ENCODE measurements at places on chromosomes 3 and 15.

DNA sequence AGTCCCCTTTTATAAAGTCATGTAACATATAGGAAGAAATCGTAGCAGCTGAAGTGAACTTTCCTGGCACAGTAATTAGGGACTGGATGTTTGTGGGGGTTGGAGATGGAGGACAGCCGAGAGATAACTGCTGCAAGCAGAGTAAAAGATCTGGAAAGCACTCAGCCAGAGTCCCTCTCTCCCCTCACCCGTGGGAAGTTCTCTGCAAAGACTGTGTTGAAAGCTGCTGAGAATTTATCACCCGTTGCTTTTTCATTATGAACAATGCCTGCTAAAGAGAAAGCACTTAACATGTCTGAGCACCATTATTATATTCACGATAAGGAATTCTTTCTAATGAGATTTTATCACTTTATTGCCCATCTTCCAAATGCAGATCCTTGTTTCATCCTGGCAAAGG, 248.8 kb downstream of the SHOX2 start:
- DNase-seq = no peak

GRCh38 chr15:51802593-51802992, 26.9 kb upstream of the TMOD3 start:
- DNase-seq = no peak

GRCh38 chr3:117921411-117921810, 1113.2 kb downstream of the IGSF11 start:
- DNase-seq = no peak

- DNase-seq = no peak
Observed at GRCh38 chr15:67862750-67863441, 23.1 kb upstream of the RNU6-1 start.

GRCh38 chr3:30691944-30692343, 85.5 kb downstream of the TGFBR2 start:
- DNase-seq = no peak

- DNase-seq = no peak
Observed at GRCh38 chr15:42749266-42749665, 12.3 kb upstream of the CDAN1 start.

- no peak for DNase-seq
Observed at GRCh38 chr3:195548006-195548405, 4.9 kb upstream of the PPP1R2 start.

- no peak for DNase-seq
Observed at GRCh38 chr3:24368605-24369004, 126.0 kb downstream of the THRB start.

GRCh38 chr3:30871720-30872119, 22.7 kb downstream of the GADL1 start:
- DNase-seq = no peak

DNA sequence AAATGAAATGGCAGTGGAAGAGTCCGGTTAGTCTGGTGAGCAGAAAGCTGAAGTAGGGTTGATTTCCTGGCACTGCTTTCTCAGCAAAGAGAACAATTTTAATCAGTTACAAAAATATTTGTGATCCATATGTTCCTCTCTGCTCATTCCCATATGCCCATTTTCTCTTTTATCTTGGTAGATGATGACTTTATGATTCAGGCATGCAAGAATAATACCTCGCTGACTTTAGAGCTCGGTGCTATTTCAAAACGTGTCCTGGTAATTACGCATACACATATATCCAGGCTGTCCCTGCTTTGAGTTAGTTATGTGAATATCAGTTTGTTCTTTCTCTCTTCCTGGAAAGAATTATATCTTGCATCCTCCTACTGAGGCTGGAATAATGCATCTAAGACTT, 38.5 kb downstream of the ARPP21 start:
- DNase-seq = no peak

DNA sequence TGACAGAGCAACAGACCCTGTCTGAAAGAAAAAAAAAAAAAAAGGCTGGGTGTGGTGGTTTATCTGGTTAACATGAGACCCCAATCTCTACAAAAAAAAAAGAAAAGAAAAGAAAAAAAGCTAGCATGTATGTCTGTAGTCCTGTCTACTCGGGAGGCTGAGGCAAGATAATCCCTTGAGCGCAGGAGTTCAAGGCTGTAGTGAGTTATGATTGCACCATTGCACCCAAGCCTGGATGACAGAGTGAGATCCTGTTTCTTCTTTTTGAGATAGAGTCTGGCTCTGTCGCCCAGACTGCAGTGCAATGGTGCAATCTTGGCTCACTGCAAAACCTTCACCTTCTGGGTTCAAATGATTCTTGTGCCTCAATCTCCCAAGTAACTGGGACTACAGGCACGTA, 8.4 kb upstream of the DHX30 start:
- DNase-seq = no peak

GRCh38 chr3:182375916-182376315, 417.4 kb upstream of the ATP11B start:
- no peak for DNase-seq

DNA sequence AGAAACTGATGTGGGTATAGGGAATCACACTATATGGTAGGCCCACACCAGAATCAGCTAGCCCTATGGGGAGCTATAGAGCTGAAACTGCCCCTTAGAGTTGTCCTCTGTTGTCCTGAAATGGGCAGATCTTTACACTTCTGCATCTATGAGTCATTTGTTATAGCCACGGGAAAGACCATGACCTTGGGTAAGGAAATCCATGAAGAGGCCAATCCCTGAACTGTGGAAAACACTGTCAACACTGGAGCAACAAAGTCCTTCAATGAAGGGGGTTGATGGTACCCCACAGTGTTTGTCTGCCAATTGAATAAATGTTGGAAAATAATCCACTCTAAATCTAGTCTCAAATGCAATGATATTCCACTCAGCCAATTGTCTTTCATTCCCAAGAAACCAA, 5.2 kb upstream of the CD200R1 start:
- no peak for DNase-seq

DNA sequence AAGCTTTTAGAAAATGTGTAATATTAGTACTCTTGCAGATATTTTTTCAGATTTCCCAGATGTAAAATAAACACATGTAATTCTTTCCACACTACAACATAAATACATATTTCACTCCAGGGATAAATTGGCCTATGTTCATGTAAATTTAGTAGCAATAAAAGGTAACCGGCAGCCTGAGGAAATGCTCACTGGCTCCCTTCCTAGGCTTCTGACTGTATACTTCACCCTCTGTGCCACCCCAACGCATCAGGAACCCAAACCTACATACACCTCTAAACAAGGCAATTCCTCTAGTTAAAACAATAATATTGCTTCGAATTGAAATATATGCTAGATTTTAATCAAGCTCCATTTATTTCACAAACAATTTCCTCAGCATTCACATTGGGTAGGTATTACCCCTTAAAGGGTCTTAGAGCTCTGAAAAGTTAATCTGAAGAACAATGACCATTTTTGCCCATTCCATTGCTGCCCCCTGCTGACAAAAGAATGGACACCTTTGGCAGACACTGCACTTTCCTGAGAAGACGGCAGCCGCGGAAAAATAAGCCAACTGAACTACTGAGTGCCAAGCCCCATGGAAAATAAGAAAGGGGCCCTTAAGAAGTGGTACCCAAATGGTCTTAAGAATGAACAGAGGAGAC, 212.5 kb downstream of the OSBPL10 start:
- DNase-seq = peak; percentile 3

- DNase-seq = no peak
Observed at GRCh38 chr3:40615918-40616819, 91.4 kb downstream of the ZNF621 start.

- DNase-seq = no peak
Observed at GRCh38 chr3:116749388-116749787, 39.8 kb downstream of the TUSC7 start.

- no peak for DNase-seq
Observed at GRCh38 chr3:122947738-122948137, 79.8 kb downstream of the SEMA5B start.

- DNase-seq = no peak
Observed at GRCh38 chr3:107265526-107265925, 111.7 kb upstream of the CCDC54 start.

- no peak for DNase-seq
Observed at GRCh38 chr3:4335840-4336562, 32.8 kb downstream of the SETMAR start.

DNA sequence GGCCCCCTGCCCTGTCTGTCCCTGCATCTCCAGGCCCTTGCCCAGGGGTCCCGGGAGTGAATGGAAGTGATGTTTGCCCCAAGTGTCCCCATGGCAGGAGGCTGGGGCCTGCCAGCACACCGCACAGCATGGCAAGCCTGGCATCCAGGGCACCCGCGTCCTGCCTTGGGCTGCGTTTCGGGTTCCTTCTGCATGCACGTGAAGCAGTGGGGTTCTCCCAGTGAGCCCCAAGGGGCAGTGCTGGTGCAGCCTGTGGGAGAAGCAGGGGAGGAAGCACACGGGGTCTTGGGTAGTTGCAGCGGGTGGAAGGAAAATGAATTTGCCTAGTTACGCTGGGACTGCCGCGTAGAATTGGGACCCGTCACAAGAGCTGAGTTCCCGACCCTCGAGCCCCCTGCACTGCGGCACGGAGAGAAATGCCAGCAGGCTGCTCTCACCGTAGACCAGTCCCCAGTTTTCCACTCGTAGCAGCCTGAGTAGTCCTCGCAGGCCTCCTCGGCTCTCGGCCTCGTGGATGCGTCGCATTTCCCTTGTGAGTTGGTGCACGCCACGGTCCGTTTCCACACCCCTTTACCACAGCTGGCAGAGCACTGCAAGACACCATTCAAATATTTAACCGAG, 259.5 kb upstream of the LYSMD4 start:
- no peak for DNase-seq

- DNase-seq = no peak
Observed at GRCh38 chr3:8653800-8654408, 9.3 kb upstream of the SSUH2 start.

DNA sequence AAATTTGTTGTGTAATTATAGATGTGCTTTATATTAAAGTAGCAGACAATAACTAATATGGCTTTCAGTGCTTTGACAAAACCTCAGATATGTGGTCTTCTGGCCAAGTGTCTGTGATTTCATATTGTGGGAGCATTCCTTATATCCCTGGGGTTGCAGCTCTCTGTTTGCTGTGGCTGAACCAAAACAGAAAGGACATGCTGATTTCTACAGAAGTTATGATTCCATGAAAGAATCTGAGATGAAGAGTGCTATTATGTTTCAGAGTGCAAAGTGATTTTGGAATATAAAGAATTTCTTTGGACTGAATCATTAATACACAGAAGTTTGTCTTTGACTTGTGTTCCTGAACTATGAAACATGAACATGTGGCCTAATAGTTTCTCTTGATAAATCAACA, 36.5 kb downstream of the CDV3 start:
- no peak for DNase-seq

DNA sequence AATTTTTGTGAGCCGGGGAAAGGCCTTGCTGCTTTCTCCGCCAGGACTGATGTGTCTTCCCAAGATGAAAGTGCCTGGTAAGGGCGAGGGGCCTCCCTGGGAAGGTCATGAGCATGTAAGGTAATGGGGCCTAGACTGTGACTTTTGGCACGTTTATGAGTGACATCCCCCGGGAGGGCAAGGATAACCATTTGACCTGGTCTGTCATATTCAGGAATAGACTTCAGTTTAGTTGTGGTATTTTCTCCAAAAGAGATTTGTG, 631 bp upstream of the CNBP start:
- no peak for DNase-seq

DNA sequence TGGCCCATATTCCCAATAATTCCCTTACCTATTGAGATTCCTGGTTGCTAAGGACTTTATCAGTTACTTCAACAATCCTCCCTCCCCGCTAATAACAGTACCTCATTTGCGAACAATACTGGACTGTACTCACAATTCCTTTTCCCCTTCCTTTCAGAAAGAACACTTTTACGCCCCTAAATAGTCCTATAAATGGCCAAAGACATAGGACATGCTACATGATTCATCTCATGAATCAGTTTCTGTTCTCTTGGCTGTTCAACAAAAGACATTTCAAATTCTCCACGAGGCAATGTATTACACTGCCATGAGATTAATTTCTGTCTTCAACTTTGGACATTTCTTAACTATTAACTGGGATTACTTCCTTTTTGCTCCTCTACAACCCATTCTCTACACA, 264.4 kb downstream of the TIGIT start:
- no peak for DNase-seq

DNA sequence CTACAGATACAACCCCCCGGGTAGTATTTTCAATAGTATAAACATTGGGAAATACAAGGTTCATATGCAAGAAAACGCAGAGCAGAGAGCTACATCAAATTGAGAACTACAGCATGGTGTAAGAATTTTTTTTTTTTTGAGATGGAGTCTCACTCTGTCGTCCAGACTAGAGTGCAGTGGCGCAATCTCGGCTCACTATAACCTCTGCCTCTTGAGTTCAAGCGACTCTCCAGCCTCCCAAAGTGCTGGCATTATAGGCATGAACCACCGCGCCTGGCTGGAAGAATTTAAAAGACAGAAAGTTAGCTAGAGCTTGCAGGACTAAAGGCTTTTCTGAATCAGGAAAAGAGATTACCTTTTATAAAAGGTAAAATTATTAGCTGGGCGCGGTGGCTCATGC, 42.0 kb downstream of the PIGB start:
- DNase-seq = no peak

- no peak for DNase-seq
Observed at GRCh38 chr3:172047567-172048115, 8.3 kb downstream of the FNDC3B start.

GRCh38 chr3:64188810-64189560, 36.3 kb downstream of the PRICKLE2 start:
- no peak for DNase-seq

DNA sequence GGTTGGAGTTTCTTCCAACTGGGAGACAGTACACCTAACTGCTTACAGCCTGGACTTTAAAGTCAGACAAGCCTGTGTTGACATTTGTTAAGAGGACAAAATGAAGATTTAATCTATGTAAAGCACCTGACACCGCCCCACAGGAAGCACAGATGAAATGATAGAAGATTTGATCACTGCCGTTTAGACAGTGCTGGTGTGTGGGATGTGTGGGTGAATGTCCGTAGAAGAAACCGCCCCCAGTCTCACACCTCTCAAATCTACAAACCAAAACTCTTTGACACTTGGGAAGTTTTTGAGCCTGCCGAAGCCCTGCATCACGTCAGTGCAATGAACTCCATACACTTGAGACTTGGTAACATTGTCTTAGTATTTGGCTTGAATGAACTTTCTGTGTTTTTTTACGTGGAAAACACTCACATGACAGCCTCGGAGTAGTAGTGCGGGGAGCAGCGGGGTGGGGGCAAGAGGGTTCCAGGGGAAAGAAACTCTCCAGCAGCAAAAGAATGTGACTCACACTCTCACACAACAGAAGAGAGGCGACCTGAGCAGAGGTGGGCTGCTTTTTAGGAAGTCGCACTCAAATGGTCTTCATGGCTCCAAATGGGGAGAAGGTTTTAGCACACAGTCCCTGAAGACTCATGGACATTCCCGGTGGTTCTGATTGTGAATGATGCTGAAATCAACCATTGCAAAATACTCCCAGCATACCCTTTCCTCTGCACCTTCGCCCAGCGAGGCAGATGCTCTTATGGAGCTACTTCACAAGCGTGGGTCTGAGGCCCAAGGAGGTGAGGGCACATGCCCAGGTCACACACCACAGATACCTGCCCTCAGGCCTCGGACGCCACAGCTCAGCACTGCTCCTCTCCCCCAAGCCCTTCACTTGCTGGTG, 79.2 kb downstream of the SRGAP3 start:
- DNase-seq = no peak

GRCh38 chr15:92524874-92525565, 130.6 kb downstream of the FAM174B start:
- DNase-seq = no peak

GRCh38 chr3:160870327-160870726, 114.3 kb downstream of the PPM1L start:
- DNase-seq = no peak

Measured in caudate nucleus (tissue), 63 donors.